Stimulated activated CD8-positive, alpha-beta memory T cell treated with anti-CD3 and anti-CD28 coated beads, Interleukin-4, amount 100 ng/mL, for 48 hours (primary cell): ENCODE measurements at places on chromosomes 12 and 14.

DNA sequence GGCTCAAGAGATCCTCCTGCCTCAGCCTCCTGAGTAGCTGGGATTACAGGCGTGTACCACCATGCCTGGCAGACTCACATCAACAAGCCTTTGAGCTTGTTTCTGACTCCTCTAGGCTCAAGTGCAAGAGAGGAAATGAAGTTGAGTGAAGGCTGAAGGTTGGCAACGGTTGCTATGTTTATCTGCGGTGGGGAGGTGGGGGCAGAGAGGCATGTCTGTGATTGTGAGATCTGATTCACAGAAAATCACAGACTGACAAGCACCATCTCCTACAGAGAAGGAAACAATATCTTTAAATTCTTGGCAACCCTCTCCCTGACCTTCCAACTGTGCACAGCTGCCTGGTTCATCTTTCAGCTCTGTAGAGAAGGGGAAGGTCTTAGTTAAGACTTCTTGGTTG is 22.1 kb upstream of the NINJ2 start:
- DNase-seq, result peak; percentile 75

- no peak for DNase-seq
Observed at GRCh38 chr12:116381744-116382685, 104.5 kb upstream of the MED13L start.

DNA sequence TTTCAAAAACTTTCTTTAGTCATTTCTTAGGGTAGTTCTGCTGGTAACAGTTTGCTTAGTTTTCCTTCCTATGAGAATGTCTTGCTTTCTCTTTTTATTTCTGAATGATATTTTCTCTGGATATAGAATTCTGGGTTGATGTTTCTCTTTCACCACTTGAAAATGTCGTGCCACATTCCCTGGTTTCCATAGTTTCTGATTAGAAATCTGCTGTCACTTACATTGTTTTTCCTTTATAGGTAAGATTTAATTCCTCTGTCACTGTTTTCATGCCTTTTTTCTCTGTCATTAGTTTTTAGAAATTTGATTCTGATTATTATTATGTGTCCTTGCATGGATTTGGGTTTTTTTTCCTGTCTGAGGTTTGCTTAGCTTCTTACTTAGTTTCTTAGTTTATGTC is 77.3 kb upstream of the PCNX4 start:
- DNase-seq, result no peak

GRCh38 chr14:94377866-94378470 is 10.4 kb downstream of the SERPINA1 start:
- no peak for DNase-seq

GRCh38 chr14:73463411-73463810 is 5.1 kb upstream of the NUMB start:
- peak; percentile 71 for DNase-seq

DNA sequence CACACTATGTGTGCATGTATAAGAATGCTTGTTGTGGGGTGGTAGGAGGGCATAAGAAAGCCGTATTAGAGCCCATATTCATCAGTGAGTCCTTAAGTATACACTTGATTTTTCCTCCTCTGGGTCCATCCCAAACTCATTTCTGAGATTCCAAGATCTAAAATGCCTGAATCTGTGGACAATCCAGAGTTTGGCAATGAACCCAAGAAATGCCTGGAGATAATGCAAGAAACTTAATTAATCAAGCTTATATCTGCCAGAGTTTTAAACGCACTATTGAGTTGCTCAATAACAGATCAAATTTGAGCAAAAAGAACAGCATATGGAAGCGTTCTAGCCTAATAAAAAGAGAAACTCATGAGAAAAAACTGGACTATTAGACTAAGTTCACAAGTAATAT is 143.4 kb upstream of the NAV3 start:
- no peak for DNase-seq

DNA sequence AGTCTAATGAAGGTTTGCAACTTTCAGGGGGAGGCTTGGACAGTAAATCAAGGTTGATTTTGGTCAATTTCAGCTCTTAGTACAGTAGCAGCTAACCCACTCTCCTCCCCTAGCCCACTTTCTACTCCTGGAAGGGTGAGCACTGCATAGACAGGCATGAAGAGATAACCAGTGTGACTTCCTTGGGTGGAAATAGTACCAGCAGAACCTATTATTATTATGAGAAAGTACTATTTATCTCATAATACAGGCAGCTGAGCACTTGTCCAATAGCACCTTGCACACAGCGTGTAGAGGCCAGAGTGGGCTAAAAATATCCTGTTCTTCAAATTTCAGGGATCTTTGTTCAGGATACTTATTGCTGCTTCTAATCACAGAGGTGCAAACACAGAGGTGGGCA is 96.2 kb upstream of the FKBP4 start:
- DNase-seq, result no peak

DNA sequence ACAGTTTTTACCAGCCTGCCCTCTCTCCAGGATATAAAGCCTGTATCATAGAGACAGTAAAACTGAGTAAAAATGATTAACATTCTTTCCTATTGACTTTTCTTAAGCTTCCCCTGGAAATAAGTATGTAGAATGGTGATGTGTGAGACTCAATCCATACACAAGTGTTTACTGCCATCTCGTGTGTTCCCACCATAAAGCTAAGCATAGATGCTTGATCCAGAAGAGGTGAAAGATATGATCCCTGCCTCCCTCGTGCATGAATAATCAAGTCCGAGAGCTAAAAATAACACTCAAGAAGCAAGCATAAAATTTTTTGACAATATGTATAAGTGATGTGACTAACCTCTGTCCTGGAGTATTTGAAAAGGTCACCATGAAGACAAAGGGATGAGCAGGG is 16.9 kb upstream of the GSG1 start:
- no peak for DNase-seq

GRCh38 chr12:108691998-108692808 is 39.1 kb downstream of the CORO1C start:
- no peak for DNase-seq

- no peak for DNase-seq
Observed at GRCh38 chr12:131908092-131909080, 14.0 kb downstream of the ULK1 start.

GRCh38 chr12:132379996-132380395 is 50.6 kb upstream of the GALNT9 start:
- DNase-seq, result no peak

- no peak for DNase-seq
Observed at GRCh38 chr12:38527631-38528030, 211.1 kb downstream of the ALG10B start.

- DNase-seq, result no peak
Observed at GRCh38 chr12:119682639-119683252, 14.8 kb downstream of the PRKAB1 start.

DNA sequence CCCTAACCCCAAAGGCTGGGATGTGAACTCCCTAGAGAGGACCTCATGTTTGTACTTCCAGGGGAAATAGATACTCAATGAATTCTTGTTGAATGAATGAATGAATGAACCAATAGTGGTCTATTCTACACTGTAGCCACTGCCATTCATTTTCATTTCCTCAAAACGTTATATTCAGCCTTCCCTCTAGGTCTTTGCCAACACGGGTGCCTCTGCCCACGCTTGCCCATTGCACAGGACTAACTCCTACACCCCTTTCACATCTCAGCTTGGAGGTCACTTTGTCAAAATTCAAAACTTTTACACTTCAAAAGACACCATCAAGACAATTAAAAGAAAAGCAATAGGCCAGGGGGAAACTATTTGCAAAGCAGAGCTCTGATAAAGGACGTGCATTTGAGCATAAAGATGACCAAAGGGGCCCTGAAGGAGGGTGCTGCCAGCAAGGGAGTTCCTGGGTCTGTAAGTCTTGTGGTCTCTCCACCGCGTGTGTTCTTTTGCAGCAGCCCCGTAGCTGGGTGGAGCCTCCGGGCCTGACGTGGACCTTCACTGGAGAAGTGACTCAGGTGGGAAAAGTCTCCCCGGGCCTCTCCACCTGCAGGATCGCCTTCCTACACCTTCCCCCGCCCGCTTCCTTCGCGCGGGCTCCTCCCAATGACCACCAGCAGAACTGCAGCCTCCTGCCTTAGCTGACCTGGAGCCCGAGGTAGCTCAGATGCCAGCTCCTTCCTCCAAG is 31.5 kb downstream of the TMEM63C start:
- peak; percentile 69 for DNase-seq

- no peak for DNase-seq
Observed at GRCh38 chr12:58712976-58713375, 207.3 kb downstream of the LRIG3 start.
